Heart right ventricle (tissue), 16 donors: ENCODE measurements at places on chromosomes 7 and 10. TPM values are rescaled to one million over a fixed set of nuclear protein-coding genes. Genes with fewer than 3 reads are reported as not detected.
A peak's percentile ranks its signal among the peaks of the same experiment; 100 is the strongest.

The CARD11 gene
- 0.44 TPM for total RNA-seq

The ETV1 gene
- 83.2 TPM for total RNA-seq

The NEUROG3 gene
- not detected for total RNA-seq

The DPYSL4 gene
- total RNA-seq, result 9.4 TPM

The ITPRID1 gene
- not detected for total RNA-seq

DNA sequence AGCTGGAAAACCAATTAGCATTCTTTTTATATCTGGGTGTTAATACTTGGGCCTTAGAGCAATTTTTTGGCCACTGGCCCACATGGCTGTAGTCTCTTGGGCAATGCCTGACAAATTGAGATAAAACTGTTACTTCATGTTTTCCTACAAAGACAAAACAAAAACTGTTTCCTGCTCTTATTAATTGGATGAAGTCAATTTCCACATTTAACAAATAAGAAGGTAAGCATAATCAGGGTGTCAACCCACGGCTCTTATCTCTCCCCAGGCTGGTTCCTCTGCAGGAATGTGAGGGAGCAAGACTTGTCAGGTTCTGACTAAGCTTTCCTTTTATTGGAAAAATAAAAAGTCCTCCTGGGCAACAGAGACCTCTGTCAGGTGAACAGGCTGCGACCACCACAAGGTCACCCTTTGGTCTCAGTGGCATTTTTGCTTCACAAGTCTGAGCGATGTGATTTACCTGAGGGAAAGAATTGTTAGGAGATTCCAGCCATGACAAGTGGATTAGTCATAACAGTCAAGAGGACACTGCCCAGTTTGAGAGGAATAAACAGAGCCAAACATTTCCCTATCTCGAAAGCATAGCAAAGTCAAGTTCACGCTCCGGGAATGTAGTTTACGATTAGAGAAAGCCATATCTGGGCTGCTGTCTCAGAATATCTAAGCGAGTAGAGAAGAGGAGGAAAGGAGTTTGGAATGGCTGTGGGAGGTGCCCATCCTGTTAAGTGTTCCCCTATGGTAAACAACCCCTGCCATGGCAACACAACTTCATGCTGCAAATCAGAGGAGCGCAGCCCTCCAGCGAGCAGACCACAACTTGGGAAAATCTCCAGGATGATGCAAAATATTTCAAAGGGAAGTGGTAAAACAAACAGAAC is 144.4 kb downstream of the TES start:
- no peaks in the 10 kb centered on the region for H3K36me3 ChIP-seq
- peak overlapping the region; percentile 39 for H3K4me3 ChIP-seq
- peak; percentile 88 for DNase-seq
- peak overlapping the region; percentile 76 for H3K27ac ChIP-seq

DNA sequence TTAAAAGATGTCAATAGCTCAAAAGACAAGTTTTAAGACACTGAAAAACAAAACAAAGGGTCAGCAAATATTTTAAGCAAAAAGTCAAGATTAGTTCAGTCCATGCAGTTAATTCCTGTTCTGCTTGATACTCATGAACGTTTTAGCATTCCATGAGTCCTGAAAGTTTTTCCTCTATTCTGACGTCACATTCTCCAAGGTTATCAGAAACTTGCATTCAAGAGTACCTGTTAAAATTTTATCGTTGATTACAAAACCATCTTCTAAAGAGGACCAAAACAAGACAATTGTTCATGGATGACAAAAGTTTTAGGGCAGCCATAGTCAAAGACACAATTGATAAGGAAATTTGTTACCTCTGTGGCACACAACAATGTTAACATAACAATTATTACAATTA is 52.5 kb upstream of the VOPP1 start:
- H3K27me3 ChIP-seq, result peaks cover 3% of the 10 kb centered on the region
- H3K4me3 ChIP-seq, result no peak overlapping the region
- no peak overlapping the region for H3K27ac ChIP-seq
- no peaks in the 10 kb centered on the region for H3K4me1 ChIP-seq
- DNase-seq, result no peak

DNA sequence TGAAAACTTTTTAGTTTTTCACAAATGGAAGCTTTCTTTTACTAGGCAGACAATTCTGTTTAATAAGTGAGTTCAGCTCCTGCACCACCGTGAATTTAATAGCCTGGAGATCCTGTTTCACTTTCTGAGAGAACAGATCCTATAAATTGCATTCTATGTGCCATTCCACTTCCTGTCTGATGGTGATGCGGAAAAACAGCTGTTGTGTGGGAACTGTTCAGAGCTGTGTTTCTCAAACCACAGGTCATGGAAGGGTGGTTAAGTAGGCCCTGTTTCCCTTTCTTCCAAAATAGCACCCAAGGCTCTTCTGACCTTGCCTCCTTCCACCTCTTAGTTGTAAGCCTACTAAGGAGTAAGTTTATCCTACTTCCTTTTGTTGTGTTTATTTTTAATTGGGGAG is 97.2 kb upstream of the DKK1 start:
- H3K4me3 ChIP-seq, result no peak overlapping the region
- H3K27ac ChIP-seq, result no peak overlapping the region

- no peak overlapping the region for H3K4me3 ChIP-seq
- DNase-seq, result no peak
- H3K36me3 ChIP-seq, result no peaks in the 10 kb centered on the region
- peaks cover 8% of the 10 kb centered on the region for H3K27me3 ChIP-seq
Measured at GRCh38 chr7:31203551-31203950, 137.0 kb downstream of the NEUROD6 start.

- DNase-seq, result no peak
- H3K36me3 ChIP-seq, result no peaks in the 10 kb centered on the region
- H3K27ac ChIP-seq, result no peak overlapping the region
- H3K4me1 ChIP-seq, result peaks cover 35% of the 10 kb centered on the region
- H3K27me3 ChIP-seq, result no peaks in the 10 kb centered on the region
Measured at GRCh38 chr7:47605816-47606575, 24.1 kb upstream of the TNS3 start.

- peaks cover 12% of the 10 kb centered on the region for H3K36me3 ChIP-seq
- H3K4me1 ChIP-seq, result peaks cover 5% of the 10 kb centered on the region
- H3K27ac ChIP-seq, result no peak overlapping the region
- no peak for DNase-seq
- H3K27me3 ChIP-seq, result no peaks in the 10 kb centered on the region
- H3K4me3 ChIP-seq, result no peak overlapping the region
Measured at GRCh38 chr7:18655912-18656311, 160.4 kb downstream of the HDAC9 start.

GRCh38 chr10:120034236-120034635 is 141.7 kb downstream of the SEC23IP start:
- no peak overlapping the region for H3K4me3 ChIP-seq
- H3K36me3 ChIP-seq, result no peaks in the 10 kb centered on the region
- H3K27me3 ChIP-seq, result no peaks in the 10 kb centered on the region
- H3K27ac ChIP-seq, result no peak overlapping the region
- no peaks in the 10 kb centered on the region for H3K4me1 ChIP-seq
- no peak for DNase-seq

DNA sequence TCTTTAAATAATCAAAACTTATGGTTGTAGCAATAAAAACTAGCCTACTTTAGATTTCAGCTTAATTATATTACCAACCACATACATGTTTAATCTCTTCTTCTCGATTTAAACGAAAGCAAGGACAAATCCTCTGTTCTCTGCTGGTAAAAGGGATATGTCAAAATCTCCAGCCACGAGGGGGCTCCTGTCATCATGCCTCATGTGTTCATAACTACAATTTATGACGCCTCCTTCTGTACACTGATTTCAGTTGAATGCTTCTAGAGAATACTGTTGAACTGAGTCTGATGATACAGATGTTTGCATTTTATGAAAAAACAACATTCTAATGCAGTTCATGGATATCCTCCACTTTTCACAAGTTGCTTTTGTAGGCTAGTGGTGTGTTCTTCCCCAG is 220.0 kb upstream of the DPP6 start:
- no peaks in the 10 kb centered on the region for H3K36me3 ChIP-seq
- H3K27me3 ChIP-seq, result no peaks in the 10 kb centered on the region
- no peaks in the 10 kb centered on the region for H3K4me1 ChIP-seq

GRCh38 chr10:96846926-96847325 is 14.8 kb downstream of the LCOR start:
- peaks cover 40% of the 10 kb centered on the region for H3K4me1 ChIP-seq
- H3K27me3 ChIP-seq, result no peaks in the 10 kb centered on the region
- no peak overlapping the region for H3K4me3 ChIP-seq
- H3K27ac ChIP-seq, result no peak overlapping the region

DNA sequence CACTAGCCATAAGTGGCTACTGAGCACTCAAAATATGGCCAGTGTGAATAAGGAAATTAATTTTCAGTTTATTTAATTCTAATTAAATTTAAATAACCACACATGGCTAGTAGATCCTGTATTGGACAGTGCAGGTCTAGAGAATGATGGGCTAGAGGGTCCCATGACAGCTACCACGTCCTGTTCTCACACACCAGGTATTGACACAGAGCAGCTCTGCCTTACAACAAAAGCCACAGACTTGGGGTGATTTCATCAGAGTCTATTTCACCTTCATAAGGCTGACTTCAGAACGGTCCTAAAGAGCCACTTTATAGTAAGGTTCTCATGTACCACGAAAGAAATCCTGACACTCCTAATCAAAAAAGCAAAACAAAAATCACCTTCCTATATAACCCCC is 111.3 kb downstream of the UBE2H start:
- H3K4me3 ChIP-seq, result no peak overlapping the region
- H3K4me1 ChIP-seq, result peaks cover 16% of the 10 kb centered on the region

GRCh38 chr7:120097020-120097419 is 176.0 kb upstream of the KCND2 start:
- H3K4me3 ChIP-seq, result no peak overlapping the region
- H3K36me3 ChIP-seq, result no peaks in the 10 kb centered on the region
- no peak overlapping the region for H3K27ac ChIP-seq
- H3K4me1 ChIP-seq, result no peaks in the 10 kb centered on the region
- H3K27me3 ChIP-seq, result no peaks in the 10 kb centered on the region

DNA sequence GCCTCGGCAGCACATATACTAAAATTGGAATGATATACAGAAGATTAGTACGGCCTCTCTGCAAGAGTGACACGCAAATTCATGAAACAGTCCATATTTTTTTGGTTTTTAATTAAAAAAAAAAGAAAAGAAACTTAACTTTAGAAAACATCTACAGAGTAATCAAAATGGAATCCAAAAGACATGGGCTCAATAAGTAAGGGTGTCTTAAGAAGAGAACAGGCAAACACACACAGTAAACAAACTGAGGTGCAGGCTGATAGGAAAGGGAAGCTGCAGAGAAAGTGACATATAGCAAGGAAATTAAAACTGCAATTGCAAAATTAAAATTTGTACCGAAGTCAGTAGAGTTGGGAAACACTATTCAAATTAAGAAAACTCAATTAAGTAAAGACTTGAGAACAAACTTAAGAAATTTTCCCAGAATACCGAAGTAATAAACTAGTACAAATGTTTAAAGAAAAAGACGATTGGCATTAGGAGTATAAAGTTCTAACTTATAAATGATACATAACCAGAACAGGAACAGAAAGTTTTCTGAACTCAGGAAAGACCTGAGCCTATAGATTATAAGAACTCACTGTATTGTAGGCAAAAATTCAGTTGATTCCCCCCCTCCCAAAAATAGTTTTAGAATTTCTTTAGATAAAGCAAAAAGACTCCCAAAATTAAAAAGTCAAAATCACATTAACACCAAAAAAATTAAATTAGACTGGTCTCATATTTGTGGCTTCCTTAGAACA is 16.3 kb downstream of the MTPN start:
- H3K4me3 ChIP-seq, result no peak overlapping the region
- no peaks in the 10 kb centered on the region for H3K36me3 ChIP-seq
- H3K4me1 ChIP-seq, result peaks cover 7% of the 10 kb centered on the region
- no peak overlapping the region for H3K27ac ChIP-seq

DNA sequence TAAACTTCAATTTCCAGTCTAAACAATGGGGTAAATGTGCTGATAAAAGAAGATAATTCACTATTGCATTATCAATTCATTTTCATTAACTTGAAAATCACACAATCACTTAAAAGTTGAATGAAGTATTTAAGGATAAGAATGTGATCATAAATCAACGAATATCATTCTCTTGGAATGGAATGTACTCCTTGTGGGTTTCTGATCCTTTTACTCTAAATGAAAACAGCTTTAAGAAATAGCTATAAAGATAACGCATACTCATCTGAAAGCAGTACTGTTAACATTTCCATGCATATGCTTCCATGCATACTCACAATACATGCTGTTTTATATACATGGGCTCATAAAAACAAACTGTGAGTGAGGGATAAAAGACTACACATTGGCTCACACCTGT is 108.8 kb downstream of the ATE1 start:
- H3K4me1 ChIP-seq, result no peaks in the 10 kb centered on the region
- H3K27me3 ChIP-seq, result no peaks in the 10 kb centered on the region
- H3K27ac ChIP-seq, result no peak overlapping the region
